Activated T-helper 2 cell treated with anti-CD3 and anti-CD28 coated beads, Interferon-gamma antibody, Interleukin-2, Interleukin-4, amounts not matched to agents 10 μg/mL and 5 μg/mL and 100 μg/mL, durations not matched to agents 14 hours and 24 hours and 36 hours (primary cell): ENCODE measurements at places on chromosomes 7 and 10. TPM values are rescaled to one million over a fixed set of nuclear protein-coding genes. Genes with fewer than 3 reads are reported as not detected.

GRCh38 chr7:105810556-105810955 lies 65.8 kb downstream of the ATXN7L1 start:
- no peaks in the 10 kb centered on the region for H3K27me3 ChIP-seq
- H3K4me3 ChIP-seq: no peak overlapping the region
- peaks cover 83% of the 10 kb centered on the region for H3K4me1 ChIP-seq
- no peak for DNase-seq
- H3K36me3 ChIP-seq: peaks cover 21% of the 10 kb centered on the region
- peak overlapping the region; percentile 81 for H3K27ac ChIP-seq

DNA sequence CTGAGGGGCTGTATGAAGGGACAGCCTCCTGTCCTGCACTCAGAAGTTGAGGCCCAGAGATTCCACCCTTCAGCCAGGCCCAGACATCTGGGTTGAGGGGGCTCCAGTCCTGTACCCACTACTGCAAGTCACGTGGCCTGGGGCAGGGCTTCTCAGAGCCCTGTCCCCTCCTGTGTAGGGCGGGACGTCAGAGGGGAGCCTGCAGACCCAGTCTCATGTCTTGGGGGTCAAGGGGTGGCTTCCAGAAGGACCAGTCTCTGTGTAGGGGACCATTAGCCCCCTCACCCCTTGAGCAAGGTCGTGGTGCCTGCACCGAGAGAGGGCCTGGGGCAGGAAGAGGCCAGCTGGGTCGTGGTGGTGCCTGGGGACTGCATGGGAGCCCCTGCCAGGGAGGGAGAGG lies 593 bp upstream of the PILRA start:
- no peak for DNase-seq
- no peak overlapping the region for H3K4me3 ChIP-seq
- H3K36me3 ChIP-seq: peaks cover 9% of the 10 kb centered on the region

DNA sequence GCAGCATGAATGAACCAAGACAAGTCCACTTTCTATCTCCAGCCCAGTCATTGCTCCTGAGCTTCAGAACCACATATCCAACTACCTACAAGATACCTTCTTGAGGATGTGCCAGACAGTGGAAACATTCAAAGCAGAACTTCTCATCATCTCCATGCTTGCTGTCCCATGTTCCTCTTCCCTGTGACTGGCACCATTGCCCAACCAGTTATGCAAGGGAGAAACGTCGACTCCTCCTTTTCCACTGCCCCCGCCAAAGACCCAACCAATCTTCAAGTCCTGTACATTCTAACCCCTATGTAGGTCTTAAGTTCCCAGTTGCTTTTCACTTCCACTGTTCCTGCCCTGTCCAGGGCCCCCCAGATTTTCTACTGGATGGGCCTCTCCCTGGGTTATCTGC lies 225.7 kb downstream of the RPS24 start:
- no peaks in the 10 kb centered on the region for H3K36me3 ChIP-seq
- H3K4me1 ChIP-seq: peaks cover 3% of the 10 kb centered on the region
- no peak overlapping the region for H3K4me3 ChIP-seq
- no peak for DNase-seq

- H3K4me1 ChIP-seq: no peaks in the 10 kb centered on the region
- H3K4me3 ChIP-seq: no peak overlapping the region
- no peak overlapping the region for H3K27ac ChIP-seq
Measured at GRCh38 chr7:43104874-43105520, 7.5 kb upstream of the HECW1 start.

PPP2R2D gene
- total RNA-seq: 32.0 and 33.7 TPM in 2 replicates

TAS2R3 gene
- total RNA-seq: 1.2 and 1.5 TPM in 2 replicates

FLNC gene
- not detected in 2 replicates for total RNA-seq

NUDT13 gene
- 0.76 and 1.0 TPM in 2 replicates for total RNA-seq
